ENCODE measurements at places on chromosomes 11 and 22. TPM values are rescaled to one million over a fixed set of nuclear protein-coding genes. Genes with fewer than 3 reads are reported as not detected.
A peak's percentile ranks its signal among the peaks of the same experiment; 100 is the strongest.

- no peak for DNase-seq
Observed at GRCh38 chr11:36400766-36401455, 104.8 kb downstream of the PRR5L start.

PHOX2A gene
- not detected for polyA plus RNA-seq

GRCh38 chr11:64809781-64810241 is 540 bp downstream of the MEN1 start:
- no peak for DNase-seq

- no peak for DNase-seq
Observed at GRCh38 chr11:118705111-118705741, 25.8 kb upstream of the TREH start.

DNA sequence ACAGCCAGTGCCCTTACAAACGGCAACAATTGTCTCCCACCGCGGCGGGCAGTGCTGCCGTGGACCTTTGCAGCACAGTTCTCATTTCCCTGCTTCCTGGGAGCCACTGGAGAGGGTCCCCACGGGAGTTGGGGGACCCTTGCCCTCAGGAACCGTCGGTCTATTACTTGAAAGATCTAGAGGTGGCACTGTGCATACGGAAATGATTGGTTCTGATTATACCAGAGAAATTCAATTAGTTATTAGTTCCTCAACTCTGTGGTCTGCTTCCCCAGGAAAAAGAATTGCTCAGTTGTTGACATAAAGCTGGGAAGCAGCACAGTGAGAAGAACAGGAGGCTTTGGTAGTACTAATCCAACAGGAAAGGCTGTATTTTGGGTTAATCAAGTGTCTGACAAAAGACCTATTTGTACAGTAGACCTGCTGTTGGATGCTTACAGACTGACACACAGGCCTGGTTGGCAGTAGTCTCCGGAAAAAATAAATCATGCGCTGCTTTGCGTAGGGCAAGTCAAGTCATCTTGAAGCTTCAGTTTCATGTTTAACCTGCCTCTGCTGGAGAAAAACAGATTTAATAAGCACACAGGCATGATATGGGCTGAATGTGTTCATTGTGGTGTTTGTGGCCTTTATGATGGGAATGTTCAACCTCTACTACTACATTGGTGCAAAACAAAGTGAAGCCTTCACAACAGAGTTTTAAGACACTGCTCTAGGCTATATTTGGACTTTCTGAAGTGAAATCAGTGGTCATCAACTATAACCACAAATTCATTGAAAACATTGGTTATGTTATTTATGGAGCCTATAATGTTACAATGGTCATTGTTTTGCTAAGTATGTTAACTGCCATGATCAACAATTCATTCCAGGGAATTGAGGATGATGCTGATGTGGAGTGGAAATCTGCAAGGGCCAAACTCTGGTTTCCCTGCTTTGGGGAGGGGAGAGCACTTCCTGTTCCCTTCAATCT is 54.6 kb upstream of the SC5D start:
- no peak for DNase-seq

GRCh38 chr11:119427279-119427678 is 4.3 kb upstream of the THY1 start:
- peak; percentile 73 for DNase-seq

TSPAN32 gene
- 4.6 TPM for polyA plus RNA-seq

DNA sequence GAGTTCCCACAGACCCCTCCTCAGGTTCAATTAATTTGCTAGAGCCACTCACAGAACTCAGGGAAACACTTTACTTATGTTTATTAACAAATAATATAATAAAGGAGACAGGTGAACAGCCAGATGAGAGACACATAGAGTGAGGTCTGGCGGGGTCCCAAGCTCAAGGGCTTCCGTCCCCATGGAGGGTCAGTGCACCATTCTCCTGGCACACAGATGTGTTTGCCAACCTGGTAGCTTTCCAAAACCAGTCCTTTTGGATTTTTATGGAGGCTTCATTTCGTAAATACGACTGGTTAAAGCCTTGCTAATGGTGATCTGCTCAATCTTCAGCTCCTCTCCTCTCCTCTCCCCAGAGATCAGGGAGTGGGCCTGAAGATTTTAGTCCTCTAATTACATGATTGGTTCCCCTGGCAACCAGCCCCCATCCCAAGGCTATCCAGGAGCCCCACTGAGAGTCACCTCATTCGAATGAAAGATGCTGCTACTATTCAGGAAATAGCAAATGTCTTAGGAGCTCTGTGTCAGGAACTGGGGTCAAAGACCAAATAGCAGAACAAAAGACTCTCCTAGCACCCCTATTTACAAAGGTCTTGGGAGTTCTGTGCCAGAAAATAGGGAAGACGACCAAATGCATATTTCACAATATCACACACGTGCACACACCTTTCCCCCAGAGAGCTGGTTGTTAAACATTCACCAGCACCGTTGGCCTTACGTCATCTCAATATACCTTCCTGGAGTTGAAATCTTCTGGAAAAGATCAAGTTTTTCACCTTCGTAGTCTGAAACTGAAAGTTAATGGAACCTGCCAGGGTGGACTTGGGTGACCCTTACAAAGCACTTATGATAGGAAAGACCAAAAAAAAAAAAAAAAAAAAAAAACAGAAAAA is 23.8 kb upstream of the CAPRIN1 start:
- no peak for DNase-seq

DNA sequence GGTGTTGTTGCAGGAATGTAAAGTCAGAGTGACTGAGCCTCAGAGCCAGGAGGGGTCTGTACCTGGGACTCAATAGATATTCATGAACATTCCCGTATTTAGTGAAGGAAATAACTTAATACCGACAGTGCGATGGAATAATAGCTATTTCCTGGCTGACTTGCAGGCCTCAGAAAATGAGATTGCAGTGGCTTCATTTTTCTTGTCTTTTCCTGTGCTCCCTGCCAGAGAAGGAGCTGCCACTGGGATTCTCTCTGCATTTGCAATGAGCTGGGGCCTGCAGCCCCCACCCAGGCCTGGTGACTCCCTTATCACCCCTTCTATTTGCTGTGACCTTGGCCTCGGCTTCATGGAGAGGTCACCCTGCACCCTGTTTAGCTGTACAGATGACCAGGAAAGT is 173.4 kb downstream of the MIAT start:
- DNase-seq = no peak

NRXN2 gene
- polyA plus RNA-seq = 4.9 TPM

GRCh38 chr22:25388415-25388814 is 169.0 kb downstream of the CRYBB2 start:
- DNase-seq = no peak

TMPRSS13 gene
- polyA plus RNA-seq = not detected

Data from sigmoid colon (tissue), 7 donors.